BE2C (cell line): ENCODE measurements at places on chromosomes 11 and 22.

DNA sequence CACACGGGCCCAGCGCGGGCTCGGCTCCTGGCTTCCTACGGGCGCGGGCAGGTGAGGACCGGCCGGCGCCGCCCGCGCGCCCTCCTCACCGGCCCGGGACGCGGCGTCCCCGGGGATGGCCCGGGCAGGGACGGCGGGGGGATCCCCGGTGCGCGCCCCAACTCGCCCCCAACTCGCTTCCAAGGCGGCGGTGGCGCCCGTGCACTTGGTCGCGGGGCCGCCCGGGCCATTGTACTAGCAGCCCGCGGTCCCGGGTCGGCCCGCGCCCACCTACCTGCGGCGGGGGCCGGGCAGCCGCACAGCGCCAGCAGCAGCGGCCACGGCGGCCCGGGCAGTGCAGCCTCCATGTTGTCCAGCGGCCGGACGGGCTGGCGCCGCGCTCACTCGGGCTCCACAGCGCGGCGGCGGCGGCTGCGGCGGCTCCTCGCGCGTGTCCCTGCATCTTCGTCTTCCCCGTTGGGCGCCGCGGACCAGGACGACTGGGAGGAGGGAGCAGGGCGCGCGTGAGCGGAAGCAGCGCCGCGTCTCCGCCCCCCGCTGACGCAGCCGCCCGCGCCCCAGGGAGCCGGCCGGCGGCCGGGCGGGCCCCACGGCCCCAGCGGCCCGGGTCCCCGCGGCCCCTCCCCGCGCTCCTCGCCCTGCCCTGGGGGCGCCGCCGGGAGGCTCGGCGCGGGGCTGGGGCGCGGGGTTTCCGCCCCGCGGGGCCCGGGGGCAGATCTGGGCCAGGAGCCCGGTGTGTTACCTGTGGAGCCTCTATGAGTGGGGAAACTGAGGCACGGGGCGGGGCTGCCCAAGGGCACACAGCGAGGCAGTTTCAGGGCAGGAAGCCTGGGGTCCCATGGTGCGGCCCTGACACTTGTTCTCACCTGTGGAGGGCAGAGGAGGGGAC lies 159.3 kb upstream of the GRK3 start:
- peak; percentile 77 for DNase-seq

DNA sequence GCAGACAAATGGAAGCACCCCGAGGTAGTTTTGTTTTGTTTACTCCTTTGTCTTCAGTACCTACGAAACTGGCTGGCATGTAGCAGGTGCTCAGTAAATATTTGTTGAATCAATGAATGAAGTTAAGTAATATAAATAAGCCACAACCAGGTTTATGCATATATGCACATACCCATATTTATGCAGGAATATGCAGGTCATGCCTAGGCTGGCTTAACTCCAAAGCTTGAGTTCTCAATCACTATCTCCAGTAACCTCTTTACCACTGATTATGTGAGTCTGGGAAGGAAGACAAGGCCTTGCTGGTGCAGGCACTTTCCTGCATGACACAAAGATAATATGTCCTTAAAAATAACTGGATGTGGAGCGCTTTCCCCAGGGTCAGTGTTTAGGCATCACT lies 27.5 kb downstream of the ARL14EP start:
- DNase-seq, result no peak

GRCh38 chr11:69490516-69490915 lies 9.1 kb downstream of the LINC01488 start:
- no peak for DNase-seq

DNA sequence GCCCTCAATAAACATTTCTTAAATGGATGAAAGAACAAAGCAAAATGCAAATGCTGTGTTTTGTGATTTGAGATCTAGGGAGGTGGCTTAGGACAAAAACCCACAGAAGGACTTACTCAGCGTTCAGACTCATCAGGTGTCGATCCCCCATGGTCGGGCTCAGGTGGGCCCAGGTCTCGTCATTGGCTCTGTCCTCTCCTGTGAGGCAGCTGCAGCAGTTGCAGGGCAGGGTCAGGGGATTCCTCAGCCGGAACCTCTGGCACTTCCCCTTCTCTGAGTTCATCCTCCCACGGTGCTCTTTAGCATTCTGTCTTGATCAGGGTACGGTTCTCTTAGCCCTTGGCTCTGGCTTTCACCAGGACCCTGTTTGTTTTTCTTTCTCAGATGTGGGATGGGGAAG lies 14.0 kb upstream of the ACR start:
- no peak for DNase-seq

DNA sequence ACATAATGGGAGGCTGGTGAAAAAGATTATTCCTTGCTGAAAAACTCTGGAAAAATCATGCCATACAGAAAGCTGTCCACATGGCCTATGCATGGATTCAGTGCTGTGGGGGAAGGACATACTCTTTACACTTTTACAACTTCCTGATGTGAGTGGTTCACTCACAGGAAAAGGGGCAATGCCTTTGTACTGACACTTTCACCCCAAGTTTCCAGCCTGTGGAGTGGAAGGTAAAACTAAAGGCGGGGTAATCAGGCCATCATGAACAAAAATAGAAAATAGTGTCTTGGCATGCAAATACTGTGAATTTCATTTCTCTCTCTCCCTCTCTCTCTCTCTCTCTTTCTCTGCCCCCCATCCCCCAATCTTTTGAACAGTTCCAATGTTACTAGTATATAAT lies 281.8 kb downstream of the ETS1 start:
- DNase-seq, result no peak

GRCh38 chr22:20430720-20431510 lies 6.7 kb downstream of the SCARF2 start:
- peak; percentile 84 for DNase-seq
